ENCODE measurements at places on chromosomes 12 and 14.

GRCh38 chr12:7503686-7504415, at the start of gene CD163:
Gene CD163, minus strand, starts transcription at chr12:7503777. Its CDS starts 87 bp downstream, at chr12:7503690.
- DNase-seq, result no peak

GRCh38 chr12:82926630-82927029, 239.9 kb downstream of the TMTC2 start:
- no peak for DNase-seq

- peak; percentile 59 for DNase-seq
These were observed 160.5 kb upstream of the DIO3 start for GRCh38 chr14:101400830-101401229.

GRCh38 chr14:74518221-74518620, 24.7 kb downstream of the ISCA2 start:
- no peak for DNase-seq

DNA sequence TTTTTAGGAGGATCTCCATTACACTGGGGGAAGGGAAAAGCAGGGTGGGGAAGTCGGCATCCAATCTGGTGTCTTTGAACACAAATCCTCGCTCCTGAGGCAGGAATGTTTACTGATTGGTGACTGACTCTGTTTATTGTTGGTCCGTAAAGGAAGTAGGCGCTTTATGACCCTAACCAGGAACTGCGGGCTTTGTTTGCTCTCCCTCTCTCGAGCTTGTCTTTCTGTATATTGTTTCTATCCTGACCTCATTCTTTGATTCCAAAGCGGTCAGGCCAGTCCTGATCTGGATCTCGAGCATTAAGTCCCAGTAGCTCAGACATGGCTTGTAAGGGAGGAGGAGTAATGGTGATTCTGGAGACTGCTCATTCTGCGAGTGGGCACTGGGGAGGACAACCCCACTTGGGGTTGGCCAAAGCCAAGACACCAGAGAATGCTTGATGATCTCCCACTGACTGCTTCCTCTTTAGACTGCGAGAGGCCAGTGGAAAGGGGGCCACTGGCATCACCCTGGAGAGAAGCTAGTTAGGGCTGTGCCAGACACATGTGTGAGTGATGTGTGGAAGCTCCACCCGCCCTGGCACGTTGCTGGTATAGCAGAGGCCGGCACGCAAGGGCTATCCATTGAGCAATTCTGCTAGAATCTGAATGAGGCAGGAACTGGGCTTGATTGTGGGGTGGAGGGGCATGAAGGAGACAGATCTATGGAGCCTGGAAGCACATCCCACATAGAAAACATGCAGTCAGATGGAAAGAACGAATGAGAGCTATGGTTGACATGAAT, 194.6 kb downstream of the PAX9 start:
- no peak for DNase-seq

- DNase-seq, result no peak
These were observed 39.4 kb downstream of the USP15 start for GRCh38 chr12:62299617-62300016.

GRCh38 chr12:104504146-104504545, 47.4 kb downstream of the CHST11 start:
- DNase-seq, result no peak

- peak; percentile 39 for DNase-seq
These were observed 708.5 kb downstream of the C12orf50 start for GRCh38 chr12:87320724-87321123.

DNA sequence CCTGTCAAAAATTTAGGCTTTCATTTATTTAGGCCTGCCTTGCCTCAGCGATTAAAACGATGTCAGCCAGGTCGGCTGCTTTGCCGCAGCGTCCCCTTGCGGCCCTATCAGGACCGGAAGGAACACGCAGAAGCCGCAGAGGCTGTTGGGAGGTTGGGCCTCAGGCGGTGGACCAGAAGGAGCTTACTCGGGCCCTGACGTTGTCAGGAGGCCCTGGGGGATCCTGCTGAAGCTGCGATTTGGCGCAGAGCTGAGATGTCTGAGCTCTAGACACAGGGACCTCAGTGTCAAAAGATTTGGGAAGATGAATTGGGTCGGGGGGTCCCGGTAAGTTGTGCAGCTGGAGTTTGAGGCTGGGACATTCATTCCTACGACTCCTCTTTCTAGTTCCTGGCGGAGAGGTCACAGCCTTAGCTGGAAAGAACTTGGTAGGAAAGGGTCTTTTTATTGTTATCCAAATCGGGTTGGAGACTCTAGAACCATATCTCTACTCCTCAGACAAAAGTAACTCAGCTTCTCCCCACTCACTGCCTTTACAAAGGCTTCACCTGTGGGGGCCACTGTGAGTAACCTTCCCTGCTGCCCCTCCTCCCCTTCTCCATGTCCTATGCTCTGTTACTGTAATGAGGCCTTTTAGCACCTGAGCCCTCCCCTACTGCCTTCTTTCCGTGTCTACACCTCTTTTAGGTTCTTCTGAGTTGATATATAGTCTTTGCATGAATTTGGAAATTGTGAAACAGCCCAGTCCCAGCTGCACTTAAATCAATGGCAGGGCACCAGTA, 6.6 kb upstream of the ABCD2 start:
- no peak for DNase-seq

DNA sequence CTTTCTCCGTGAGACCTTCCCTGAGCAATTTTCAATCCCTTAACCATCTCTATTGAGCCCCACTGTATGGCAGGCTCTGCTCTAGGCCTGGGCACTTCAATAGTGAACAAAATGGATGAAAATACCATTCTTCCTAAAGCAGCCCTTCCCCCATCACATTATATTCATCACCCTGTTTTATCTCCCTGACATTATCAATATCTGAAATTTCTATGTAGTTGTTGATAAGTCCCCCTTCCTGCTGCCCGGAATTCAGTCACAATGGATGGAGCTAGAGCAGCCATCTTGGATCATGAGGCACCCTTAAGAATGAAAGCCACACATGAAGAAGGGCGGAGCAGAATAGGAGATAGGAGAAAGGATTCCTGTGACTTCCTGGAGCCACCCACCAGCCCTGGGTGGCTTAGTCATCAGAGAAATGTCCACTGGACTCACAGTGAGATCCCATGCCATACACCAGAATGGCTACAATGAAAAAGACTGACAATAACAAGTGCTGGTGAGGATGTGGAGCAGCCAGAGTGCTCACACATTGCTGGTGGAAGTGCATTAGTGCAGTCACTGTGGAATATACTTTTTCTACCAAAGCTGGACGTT, 33.9 kb downstream of the SCARB1 start:
- peak; percentile 29 for DNase-seq

DNA sequence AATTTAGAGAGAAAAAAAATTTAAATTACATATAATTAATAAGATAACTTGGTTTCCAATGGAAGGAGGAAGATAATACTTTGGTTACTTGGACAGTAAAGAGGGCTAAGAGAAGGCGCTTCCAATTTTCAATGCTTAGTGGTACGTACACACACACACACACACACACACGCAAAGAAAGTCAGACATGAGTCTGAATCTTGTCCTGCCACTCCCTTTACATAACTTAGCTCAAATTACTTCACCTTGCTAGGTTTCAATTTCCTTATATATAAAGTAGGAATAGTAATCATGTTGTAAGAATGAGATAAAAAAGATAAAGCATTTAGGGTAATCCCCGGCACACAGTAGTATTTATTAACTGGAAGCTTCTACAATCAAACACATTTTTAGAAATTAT, 39.7 kb upstream of the VCPKMT start:
- DNase-seq, result no peak

GRCh38 chr12:111330800-111331752, 37.8 kb downstream of the PHETA1 start:
- DNase-seq, result peak; percentile 53

DNA sequence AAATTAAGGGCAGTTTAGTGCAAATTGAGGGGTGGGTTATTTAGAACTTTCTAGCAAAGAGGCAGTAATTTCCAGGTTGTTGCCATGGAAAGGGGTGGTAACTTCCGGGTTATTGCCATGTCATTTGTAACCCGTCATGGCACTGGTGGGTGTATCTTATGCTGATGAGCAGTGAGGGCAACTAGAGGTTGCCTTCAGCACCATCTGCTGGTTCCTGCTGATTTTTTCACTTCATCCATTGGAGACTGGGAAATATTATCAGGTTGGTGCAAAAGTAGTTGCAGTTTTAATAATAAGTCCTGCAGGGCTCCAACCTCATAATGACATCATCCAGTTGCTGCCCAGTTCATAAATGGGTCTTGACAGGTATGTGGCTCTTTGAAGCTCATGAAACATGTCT, 24.4 kb upstream of the SERPINA4 start:
- no peak for DNase-seq

- DNase-seq, result peak; percentile 75
These were observed 13.4 kb downstream of the TNFAIP2 start for GRCh38 chr14:103136388-103137271.

DNA sequence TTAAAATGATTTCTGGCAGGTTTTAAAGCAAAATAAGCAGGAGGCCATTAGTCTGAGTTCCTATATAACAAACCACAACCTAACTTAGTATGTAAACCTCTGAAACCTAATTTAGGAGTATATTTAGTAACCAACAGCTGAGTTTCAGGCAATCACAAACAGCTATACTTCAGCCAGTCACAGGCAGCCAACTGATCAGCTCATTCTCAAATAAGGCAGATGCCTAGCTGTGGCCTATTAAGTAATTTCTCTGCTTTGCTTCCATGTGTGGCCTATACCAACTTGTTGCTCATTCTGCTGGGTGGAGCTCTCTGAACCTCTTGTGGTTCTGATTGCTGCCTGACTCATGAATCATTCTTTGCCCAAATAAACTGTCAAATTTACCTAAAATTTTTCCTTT, 408.9 kb upstream of the FBXO33 start:
- DNase-seq, result peak; percentile 2

- DNase-seq, result peak; percentile 17
These were observed 10.8 kb downstream of the MGP start for GRCh38 chr12:14874882-14875281.

- DNase-seq, result no peak
These were observed 4.7 kb downstream of the VSIG10 start for GRCh38 chr12:118098911-118099671.

DNA sequence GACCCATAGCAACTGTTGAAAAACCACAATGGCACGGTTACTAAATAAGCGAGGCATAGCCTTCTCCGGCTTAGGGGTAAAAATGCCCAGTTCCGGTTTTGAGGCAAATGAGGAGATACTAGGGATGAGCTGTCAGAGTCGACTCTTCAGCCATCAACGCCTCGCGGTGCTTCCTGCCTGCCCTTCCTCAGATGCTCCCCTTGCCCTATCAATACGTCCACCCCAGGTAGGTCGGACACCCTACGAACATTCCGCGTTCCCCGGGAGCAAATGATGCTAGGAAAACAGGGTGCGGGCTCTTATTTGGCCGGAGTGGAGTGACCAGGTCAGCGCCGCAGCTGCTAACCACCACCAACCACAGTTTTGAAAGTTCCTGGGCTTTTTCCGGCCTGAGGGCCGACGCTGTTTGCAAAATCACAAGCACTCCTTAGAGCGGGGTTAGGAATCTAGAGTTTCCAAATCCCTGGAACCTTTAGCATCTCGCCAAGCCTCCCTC, 1.2 kb downstream of the SRSF9 start:
- DNase-seq, result peak; percentile 23

- no peak for DNase-seq
These were observed 55.6 kb upstream of the MYBPC1 start for GRCh38 chr12:101539148-101539547.

DNA sequence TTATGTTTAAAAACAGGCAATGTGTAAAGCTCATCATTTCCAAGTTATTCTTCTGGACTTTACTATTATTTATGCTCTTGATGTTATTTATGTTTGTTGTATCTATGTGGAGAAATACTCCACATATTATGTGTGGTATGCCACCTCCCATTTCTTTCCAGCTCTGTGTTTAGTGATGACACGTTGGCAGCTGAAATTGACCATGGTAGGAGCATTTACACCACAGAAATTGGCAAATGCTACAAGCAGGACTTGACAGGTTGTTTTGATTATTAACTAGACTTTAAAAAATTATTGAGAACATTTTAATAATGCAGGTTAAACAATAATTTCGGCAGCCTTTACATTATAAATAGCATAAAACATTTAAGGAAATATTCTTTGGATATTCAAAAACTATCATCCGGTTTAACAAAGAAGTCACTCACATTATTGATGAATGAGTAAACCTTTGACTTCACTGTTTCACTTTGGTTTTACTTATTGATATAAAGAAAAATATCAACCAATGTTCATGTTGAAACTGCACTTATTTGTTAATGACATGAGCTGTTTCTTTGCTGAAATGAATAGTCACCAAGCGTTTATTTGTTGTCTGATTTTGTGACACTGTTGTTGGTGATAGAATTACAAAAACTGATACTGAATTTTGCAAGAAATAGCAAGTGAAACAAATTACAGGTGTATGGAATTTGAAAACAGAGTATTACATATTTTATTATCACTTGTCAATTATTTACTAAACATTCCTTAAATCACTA, 76.8 kb downstream of the HMGA2 start:
- no peak for DNase-seq

- peak; percentile 69 for DNase-seq
These were observed 2.4 kb downstream of the EAPP start for GRCh38 chr14:34536951-34537676.

All from fibroblast of skin of right biceps (primary cell).